ENCODE measurements at places on chromosomes 4 and X.
A peak's percentile ranks its signal among the peaks of the same experiment; 100 is the strongest.

- peak; percentile 24 for DNase-seq
Observed at GRCh38 chrX:20433388-20433775, 166.7 kb upstream of the RPS6KA3 start.

GRCh38 chr4:101792056-101792590 is 1.6 kb downstream of the BANK1 start:
- no peak for DNase-seq

DNA sequence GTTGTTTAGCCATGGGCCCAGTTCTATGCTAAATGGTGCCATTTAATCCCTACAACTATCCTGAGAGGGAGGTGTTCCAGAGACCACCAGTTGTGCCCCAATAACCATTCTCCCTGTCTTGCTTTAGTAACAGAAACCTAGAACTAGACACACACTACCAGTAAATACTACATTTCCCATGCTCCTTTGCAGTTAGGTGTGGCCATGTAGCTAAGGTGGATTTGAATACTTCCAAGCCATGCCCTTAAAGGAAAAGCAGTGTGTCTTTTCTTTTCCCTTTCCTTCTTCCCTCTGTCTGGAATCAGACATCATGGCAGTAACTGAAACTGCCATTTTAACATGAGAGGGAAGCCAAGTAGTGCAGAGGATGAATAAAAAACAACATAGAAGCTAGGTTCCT is 90.9 kb upstream of the TMEM33 start:
- no peak for DNase-seq

GRCh38 chrX:8010105-8010504 is 82.9 kb upstream of the PNPLA4 start:
- no peak for DNase-seq

DNA sequence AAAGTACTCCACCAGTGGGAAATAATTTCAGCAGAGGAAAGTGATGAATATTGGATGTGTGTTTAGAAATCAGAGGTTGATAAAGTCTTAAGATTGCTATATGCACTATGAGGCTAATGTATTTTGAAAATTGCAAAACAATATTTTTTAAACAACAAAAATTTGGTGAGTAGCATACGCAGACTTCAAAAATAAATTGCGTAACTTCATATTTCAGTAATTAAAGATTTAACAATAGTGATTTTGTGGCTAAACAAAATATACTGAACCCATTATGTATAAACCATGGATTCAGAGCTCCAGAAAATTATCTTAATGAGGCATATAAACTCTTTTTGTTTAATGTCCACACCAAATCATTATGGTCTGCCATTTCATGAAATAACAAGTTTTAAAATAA is 3.3 kb upstream of the TAPT1 start:
- DNase-seq: no peak

DNA sequence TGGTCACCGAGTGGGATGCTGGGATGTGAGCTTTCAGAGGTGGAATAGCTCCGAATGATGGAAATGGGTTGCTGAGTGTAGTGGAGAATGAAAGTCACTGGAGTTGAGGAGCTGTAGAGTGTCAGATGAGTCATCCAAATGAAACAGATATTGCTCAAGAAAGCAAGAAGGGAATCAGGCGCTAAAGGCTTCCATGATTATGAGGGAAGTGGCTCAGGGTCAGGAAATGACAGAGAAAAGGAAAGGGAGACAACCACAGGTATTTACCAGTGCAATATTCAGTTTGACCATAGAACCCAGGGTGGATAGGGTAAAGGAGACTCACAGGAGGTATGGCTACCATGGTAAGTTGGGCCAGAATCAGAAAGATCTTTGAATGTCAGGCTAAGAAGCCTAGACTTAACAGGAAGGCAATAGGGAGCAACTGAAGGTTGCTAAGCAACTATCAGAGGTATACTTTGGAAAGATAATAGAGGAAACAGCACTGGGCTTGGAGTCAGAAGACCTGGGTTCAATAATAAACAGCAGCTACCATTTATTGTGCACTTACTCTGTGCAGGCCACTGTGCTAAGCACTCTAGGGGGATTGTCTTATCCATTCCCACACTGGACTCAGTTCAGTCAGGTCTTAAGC is 11.7 kb downstream of the LAS1L start:
- DNase-seq: peak; percentile 52

DNA sequence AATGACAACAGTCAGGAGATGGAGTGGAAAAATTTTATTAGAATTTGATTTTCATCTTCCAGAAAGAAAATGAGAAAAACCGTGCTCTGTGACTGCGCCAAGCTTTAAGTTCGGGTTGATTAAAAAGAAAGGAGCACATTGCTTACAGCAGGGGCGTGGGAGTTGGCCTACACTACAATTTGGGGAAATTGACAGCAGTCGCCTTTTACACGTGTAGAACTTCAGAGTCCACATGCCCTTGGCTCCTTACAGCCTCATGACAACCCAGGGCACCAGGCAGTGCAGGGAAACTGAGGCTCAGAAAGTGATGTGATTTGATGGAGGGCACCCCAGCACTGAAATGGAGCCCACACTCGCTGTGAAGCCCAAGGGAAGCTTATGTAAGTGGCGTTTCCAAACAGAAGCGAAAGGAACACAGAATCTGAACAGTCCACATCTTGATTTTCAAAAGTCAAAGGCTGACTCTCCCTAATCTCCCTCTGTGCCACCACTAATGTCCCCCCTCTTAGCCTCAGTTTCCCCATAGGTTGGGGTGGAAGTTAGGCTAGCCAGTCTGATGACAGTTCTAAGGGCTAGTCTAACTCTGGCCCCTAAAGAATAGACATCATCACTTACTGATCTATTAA is 5.5 kb downstream of the PPP2R2C start:
- no peak for DNase-seq
